ENCODE measurements at places on chromosomes 16 and 17.

- DNase-seq = no peak
Measured at GRCh38 chr17:29243792-29244191, 2.9 kb upstream of the CRYBA1 start.

DNA sequence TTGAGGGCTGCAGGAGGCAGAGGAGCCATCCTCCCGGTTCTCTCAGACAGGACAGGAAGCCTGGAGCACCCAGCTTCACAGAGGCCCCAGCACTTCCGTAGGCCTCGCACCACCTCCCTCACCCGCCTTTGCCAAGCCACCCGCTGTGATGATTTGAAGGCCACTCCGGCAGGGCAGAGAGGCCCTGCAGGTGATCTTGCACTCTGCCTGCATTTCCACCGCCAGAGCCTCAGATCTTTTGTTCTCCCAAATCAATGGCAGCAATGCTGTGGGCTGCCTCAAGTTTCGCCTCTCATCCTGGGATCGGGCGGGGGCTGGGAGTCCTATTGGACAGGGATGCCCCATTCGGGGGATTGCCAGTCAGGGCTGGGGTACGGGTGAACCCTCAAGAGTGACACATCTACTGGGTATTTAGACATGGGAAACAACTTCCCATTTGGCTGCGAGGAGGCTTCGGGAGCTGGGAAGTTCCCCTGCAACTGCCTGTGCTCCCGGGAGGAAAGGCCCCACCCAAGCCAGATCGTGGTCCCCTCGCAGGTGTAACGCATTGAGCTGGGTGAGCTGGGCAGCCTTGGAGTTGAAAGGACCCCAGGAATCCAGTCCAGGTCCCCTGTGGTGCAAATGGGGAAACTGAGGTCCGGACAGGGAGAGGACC lies 34.8 kb upstream of the PEMT start:
- no peak for DNase-seq

DNA sequence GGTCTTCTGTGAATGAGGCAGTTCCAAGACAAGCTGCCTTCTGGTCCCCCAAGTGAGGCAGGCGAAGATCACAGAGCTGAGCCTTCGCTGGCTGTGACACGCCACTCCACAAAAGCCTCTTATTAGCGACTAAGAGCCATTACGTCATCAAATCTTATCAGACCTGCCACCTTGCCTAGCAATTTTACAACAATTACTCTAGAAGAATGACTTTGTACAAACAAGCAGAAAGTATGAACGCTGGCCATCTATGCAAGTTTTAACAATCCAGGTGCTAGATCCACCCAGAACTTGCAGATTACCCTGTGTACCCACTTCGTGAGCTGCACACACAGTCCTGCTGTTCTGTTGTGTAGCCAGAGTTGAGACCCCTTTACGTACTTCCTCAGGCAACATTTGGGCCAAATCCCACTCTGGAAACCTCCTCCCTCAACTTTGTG lies 3.8 kb upstream of the ICAM2 start:
- DNase-seq = no peak

- DNase-seq = no peak
Measured at GRCh38 chr16:19524616-19525384, 1.1 kb downstream of the CCP110 start.

DNA sequence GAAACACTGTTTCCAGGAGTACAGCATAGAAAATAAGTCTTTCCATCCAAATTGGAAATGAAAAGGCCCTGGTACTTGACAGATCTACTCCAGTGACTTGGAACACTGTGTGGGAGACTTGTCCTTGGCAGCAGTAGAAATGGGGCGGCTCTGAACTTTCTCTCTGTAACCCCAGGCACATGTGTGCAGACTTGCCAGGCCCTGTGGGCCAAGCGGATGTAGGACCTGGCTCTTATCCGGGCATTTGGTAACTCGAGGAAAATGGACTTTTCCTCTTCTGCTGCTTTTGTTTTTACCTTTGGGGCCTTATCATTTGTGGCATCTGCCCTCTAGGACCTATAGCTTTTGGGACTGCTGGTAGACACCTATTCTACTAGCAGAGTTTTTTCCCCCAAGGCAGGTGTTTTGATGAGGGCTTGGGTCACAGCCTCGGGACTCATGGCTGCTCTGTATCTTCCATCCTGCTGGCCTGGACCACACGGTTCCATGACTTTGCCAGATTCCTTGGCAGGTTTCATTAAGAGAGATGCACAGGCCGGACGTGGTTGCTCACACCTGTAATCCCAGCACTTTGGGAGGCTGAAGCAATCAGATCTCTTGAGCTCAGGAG lies 43.5 kb downstream of the SMPD3 start:
- DNase-seq = no peak

DNA sequence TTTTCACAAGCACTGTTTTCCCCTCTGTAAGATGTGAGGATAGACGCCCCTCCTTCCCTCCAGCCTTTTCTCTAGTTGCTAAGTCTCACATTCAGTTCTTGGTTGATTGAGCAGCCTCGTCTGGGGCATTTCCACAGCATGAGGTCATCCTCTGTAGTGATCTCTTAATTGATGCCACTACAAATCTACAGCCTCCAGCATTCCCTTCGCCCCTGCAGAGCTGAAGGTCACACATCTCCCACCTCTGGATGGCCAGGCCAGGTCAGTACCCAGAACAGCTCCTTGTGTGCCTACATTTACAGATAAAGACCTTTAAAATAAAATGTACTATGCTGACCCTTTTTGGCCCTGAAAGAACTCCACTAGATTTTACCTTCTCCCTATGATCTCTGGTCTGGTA lies 32.5 kb upstream of the CDH11 start:
- DNase-seq = no peak

GRCh38 chr16:58124601-58124915 lies 4.6 kb downstream of the CFAP20 start:
- no peak for DNase-seq

- no peak for DNase-seq
Measured at GRCh38 chr17:48102798-48103715, 1.8 kb upstream of the CBX1 start.

GRCh38 chr16:48635199-48635718 lies 25.3 kb upstream of the N4BP1 start:
- DNase-seq = no peak

DNA sequence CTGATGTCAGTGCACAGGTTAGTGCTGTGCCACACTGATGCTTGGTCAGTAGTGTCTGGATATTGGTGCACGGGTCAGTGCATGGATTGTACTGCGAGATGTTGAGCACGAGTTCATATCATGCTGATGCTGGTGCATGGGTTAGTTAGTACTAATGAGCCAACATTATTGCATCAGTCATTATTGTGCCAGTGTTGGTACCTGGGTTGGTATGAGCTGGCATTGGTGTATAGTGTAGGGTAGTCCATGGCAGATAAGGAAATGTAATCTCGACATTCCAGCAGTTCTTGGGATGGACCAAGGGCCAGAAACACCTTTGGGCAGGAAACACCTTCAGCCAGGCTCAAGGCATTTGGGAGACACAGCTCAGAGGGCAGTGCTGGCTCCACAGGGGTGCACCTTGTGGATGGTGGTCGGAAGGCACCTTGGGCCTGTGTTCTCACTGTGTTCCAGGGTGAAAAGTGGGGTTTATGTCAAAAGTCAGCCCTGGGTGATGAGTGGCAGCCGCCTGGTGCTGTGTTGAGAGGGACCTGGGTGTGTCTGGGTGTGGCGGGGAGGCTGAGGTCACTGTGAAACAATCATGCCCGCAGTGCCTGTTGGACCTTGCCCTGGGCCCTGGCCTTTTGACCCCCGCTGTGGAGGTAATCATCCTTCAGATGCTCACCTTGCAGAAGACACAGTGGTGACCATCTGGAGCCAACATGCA lies 100.7 kb upstream of the ZNF469 start:
- no peak for DNase-seq

GRCh38 chr17:27746881-27747280 lies 53.4 kb downstream of the NOS2 start:
- peak; percentile 47 for DNase-seq

GRCh38 chr16:53083119-53083518 lies 28.3 kb downstream of the CHD9 start:
- DNase-seq = no peak

GRCh38 chr16:2335286-2335895 lies 5.1 kb downstream of the ABCA3 start:
- DNase-seq = no peak

GRCh38 chr17:12509801-12510200 lies 155.9 kb upstream of the MYOCD start:
- DNase-seq = no peak
